ENCODE measurements at places on chromosomes 7 and 10.

- DNase-seq: no peak
These were observed 12.4 kb downstream of the UBE2H start for GRCh38 chr7:129940329-129940728.

- DNase-seq: no peak
These were observed 645.9 kb downstream of the XPNPEP1 start for GRCh38 chr10:109277456-109277855.

DNA sequence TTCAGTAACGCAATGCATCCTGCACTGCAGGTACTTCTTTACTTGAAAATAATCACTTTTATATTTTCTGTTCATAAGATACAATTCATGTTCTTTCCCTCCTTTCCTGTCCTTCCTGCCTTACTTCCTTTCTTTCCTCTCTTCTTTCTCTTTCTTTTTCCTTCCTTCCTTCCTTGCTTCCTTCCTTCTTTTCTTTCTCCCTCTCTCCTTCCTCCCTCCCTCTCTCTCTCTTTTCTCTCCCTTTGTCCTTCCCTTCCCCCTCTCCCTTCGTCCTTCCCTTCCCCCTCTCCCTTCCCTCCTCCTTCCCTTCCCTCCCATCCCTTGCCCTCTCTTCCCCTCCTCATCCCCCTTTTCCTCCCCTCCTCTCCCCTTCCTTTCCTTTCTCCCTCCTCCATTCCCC is 227.8 kb upstream of the KLF6 start:
- no peak for DNase-seq

DNA sequence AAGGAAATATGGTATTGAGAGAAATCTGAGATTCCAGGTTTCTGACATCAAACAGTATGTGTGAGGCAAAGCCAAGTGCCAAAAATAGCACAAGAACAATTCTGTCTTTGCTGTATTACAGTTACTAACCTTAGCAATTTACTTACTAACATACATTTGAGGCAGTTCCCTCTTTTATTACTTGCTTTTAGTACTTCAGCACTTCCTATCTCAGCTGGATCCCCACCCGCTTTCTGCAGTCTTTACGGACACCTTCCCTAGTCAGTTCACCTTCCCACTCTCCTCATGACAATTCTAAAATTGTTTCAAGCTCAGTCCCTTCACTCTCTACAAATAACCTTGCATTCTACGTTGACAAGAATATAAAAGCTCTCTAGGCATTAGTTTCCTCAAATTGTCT is 79.2 kb downstream of the ELAPOR2 start:
- no peak for DNase-seq

GRCh38 chr7:133436014-133436428 is 183.1 kb downstream of the EXOC4 start:
- no peak for DNase-seq
